Activated T-helper 2 cell treated with anti-CD3 and anti-CD28 coated beads, Interferon-gamma antibody, Interleukin-2, Interleukin-4, amounts not matched to agents 10 μg/mL and 5 μg/mL and 100 μg/mL, durations not matched to agents 14 hours and 24 hours and 36 hours (primary cell): ENCODE measurements at places on chromosomes 7 and 10. TPM values are rescaled to one million over a fixed set of nuclear protein-coding genes. Genes with fewer than 3 reads are reported as not detected.

The CYP2C19 gene
- not detected in 2 replicates for total RNA-seq

The ZNF722 gene
- total RNA-seq, result not detected in 2 replicates

DNA sequence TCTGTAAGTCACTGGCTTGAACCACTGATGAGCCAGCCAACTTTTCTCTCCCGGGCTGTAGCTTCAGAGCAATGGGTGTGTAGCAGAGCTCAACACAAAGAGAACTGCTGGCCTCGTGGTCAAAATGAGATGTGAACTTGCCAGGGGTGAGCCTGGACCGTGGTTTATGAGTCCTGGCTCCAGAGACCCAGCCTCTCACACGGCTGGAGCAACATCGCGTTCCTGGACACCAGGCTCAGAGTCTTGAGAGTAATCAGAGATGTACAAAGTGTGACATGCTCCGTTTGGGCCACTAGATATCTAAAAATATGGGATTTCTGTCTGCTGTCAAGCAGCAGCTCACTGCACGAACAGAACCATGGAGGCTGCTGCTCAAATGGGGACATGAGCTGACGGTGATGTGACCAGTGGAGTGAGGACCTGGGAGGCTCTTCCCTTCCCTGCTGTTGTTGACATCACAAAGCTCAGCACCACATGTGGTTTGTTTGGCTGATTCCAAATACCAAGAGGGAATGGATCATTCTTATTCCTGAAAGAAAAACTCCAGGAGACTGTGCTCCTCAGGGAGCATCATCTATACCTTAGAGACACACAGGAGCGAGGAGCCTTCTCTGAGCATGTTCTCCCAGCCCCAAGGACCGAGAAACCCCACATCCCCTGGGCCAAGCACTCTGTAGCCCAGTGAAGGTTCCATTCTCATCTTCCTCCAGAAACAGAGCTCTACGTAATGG is 9.2 kb upstream of the SVIL start:
- H3K27ac ChIP-seq, result no peak overlapping the region
- no peak overlapping the region for H3K4me3 ChIP-seq
- H3K27me3 ChIP-seq, result peaks cover 2% of the 10 kb centered on the region
- peaks cover 27% of the 10 kb centered on the region for H3K4me1 ChIP-seq
- no peak for DNase-seq

- H3K4me1 ChIP-seq, result no peaks in the 10 kb centered on the region
- H3K27ac ChIP-seq, result no peak overlapping the region
- H3K4me3 ChIP-seq, result no peak overlapping the region
- H3K27me3 ChIP-seq, result no peaks in the 10 kb centered on the region
- no peak for DNase-seq
- peaks cover 88% of the 10 kb centered on the region for H3K36me3 ChIP-seq
These were observed 105.0 kb downstream of the TRIM24 start for GRCh38 chr7:138565071-138565450.

- H3K27me3 ChIP-seq, result peaks cover 1% of the 10 kb centered on the region
- no peak for DNase-seq
- H3K27ac ChIP-seq, result no peak overlapping the region
- H3K4me1 ChIP-seq, result no peaks in the 10 kb centered on the region
- H3K4me3 ChIP-seq, result no peak overlapping the region
These were observed 25.3 kb upstream of the WNT2 start for GRCh38 chr7:117347962-117348672.

- no peak overlapping the region for H3K4me3 ChIP-seq
- H3K27ac ChIP-seq, result no peak overlapping the region
- H3K27me3 ChIP-seq, result no peaks in the 10 kb centered on the region
- peaks cover 30% of the 10 kb centered on the region for H3K4me1 ChIP-seq
- no peak for DNase-seq
These were observed 21.7 kb upstream of the KMT2E start for GRCh38 chr7:104992306-104992705.

DNA sequence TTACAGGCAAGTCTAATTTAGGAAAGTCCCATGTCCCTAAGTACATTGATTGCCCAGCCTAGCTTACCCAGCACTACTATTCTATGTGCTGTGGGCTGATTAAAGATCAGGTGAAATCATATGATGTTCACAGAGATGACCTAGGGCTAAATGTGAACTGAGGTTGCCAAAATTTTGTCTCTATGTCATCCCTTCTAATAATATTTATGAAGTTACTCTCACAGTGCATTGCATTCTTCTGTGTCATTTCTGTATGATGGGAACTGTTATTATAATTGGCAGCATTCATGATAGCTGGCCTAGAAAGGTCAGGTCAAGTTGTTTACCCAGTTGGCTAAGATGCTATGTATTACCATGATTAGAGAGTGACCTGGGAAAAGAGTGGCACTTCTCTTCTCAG is 2.8 kb upstream of the PDK4 start:
- DNase-seq, result no peak
- H3K36me3 ChIP-seq, result no peaks in the 10 kb centered on the region
- no peak overlapping the region for H3K27ac ChIP-seq
- no peak overlapping the region for H3K4me3 ChIP-seq
- H3K4me1 ChIP-seq, result no peaks in the 10 kb centered on the region
- H3K27me3 ChIP-seq, result peaks cover 24% of the 10 kb centered on the region
